ENCODE measurements at places on chromosomes 6 and 20. TPM values are rescaled to one million over a fixed set of nuclear protein-coding genes. Genes with fewer than 3 reads are reported as not detected.

The BCAS1 gene
- total RNA-seq = 0.93 TPM

The SEMG1 gene
- total RNA-seq = not detected

The WFDC2 gene
- not detected for total RNA-seq

DNA sequence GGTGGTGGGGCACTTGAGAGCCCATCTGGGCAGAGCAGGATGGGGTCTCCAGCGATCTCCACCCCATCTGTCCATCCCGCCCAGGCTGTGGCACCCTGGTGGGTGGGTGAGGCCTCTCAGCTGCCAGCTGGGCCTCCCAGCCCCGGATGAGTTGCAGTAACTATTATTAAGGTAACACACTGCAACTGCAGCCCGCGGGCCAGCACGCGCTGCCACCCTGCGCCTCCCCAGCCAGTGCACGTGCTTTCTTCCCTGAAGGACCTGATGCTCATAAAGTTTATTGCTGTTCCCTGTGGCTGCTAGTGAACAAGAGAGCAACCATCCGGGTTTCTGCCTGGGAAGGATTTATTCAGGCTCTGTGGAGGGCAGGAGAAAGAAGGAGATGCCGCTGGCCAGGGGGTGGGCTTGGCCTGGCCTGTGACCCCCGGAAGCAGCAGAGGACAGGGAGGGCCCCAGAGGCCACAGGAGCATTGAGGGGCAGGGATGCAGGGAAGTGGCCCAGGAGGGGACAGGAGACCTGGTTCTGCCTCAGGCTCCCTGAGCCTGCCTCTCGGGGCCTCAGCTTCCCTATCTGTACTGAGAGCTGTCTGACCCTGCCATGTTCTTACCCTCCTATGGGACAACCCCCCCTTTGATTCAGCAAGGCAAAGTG, 1.7 kb downstream of the IP6K3 start:
- no peak for DNase-seq

DNA sequence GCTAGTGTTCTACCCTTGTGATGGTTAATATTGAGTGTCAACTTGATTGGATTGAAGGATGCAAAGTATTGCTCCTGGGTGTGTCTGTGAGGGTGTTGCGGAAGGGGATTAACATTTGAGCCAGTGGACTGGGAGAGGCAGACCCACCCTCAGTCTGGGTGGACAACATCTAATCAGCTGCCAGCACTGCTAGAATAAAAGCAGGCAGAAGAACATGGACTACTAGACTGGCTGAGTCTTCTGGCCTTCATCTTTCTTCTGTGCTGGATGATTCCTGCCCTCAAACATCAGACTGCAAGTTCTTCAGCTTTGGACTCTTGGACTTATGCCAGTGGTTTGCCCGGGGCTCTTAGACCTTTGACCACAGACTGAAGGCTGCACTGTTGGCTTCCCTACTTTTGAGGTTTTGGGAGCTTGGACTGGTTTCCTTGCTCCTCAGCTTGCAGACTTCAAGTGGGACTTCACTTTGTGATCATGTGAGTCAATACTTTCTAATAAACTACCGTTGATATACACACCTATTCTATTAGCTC, 50.1 kb downstream of the SDHAF4 start:
- DNase-seq = no peak

Data from K562 (cell line).